ENCODE measurements at places on chromosomes 6 and 20.

DNA sequence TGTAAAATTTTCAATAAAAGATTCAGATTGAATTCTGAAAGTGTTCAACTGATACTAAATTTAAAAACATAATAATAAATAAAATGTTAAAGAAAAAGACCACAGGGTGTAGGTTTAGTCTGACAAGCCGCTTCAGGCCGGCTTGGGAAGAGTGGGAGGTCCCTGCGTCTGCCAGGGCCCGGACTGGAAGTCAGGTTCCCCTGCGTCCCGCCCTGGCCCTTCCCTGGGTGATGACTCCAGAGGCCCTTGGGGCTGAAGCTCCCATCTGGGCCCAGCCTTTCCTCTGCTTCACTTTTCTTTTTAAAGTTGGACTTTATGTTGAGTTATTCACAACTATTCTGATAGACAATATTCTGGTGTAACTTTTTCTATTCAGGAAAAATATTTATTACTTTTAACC lies 93.3 kb downstream of the SMOC2 start:
- no peak for DNase-seq

GRCh38 chr20:289693-290083 lies 862 bp downstream of the C20orf96 start:
- peak; percentile 52 for DNase-seq

- no peak for DNase-seq
Observed at GRCh38 chr20:44394452-44394701, 38.9 kb downstream of the HNF4A start.

GRCh38 chr6:80667006-80667405 lies 560.5 kb downstream of the BCKDHB start:
- no peak for DNase-seq

DNA sequence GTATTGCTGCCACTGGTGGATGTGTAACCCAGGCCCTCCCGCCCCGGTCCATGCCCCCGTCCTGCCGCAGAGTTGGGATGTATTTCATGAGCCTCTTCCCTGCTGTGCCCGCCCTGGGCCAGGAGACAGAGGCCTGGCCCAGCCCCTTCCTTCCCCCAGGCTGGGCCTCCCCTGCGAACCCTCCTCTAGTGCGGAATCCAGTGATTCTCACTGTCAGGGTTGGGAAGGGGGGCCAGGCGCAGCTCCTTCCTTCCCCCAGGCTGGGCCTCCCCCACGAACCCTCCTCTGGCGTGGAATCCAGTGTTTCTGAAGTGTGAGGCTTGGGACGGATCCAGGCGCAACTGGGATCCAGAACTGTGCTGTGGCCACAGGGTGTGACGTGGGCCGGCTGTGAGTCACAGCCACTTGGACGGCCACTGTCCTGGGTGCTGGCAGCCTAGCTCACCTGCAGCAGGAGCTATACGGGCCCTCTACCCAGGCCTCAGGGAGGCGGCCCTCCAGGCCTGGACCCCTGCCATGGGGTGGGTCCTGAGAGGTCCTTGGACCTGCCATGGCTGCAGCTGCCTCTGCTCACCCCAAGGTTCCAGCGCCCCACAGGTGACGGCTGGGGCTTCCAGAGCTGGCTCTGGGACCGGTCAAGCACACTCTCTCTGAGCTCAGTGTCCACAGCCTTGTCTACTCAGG lies 28.3 kb downstream of the COL20A1 start:
- DNase-seq: no peak

- no peak for DNase-seq
Observed at GRCh38 chr20:40726776-40727175, 37.7 kb upstream of the MAFB start.

- no peak for DNase-seq
Observed at GRCh38 chr6:127200114-127200513, 66.5 kb upstream of the RNF146 start.

DNA sequence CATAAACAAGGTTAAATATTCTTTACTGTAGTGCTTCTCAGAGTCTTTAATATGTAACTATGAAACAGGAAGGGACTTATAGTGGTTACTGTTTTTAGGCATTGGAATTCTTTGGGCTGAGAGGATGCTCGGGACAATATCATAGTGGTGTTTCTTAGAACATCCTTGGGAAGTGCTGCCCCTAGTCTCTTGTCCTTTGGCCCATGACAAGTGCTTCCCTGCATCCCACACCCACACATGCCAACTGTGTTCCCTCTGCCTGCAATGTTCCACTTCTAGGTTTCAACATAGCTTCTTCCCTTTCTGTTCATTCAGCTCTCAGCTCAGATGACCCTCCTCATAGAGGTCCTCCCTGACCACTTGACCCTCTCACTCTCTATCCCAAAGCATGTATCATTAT lies 37.6 kb downstream of the CFAP61 start:
- no peak for DNase-seq

GRCh38 chr6:160116411-160116810 lies 5.2 kb upstream of the SLC22A1 start:
- no peak for DNase-seq

- peak; percentile 50 for DNase-seq
Observed at GRCh38 chr20:38304845-38305447, 990 bp downstream of the BPI start.

DNA sequence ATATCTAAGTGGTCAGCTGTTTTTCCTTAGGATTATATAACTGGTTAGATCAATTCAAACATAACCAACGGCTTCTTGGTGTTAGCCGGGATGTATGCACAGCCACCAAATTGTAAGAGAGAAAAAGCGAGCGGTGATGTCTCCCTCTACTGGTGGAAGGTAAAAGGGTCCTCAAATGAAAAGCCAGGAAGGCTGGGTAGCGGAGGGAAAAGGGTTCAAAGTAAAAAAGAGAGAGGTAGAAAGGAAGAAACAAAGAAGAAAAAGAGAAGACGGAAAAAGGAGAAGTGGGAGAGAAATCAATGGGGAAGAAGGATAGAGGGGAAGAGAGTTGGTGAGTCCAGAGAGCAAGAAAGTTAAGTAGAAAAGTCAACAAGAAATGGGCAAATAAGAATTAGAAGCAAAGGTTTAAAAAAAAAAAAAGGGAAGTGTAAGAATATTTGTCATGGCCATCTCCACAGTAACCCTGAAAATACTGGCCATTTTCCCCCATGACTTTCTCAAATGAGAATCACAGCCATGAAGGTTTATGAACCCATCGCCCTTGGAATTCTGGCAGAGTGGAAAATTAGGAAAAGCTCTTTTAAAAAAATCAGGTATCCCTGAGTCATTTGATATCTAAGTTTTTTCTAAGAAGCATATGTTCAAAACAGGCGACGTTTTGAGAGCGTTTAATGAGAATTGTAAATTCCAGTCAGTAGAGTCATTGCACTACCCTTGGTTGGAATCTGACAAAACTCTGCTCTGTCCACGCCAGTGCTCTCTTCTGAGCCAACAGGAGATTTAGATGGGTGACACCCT lies 155.6 kb upstream of the SNX9 start:
- DNase-seq: peak; percentile 74

DNA sequence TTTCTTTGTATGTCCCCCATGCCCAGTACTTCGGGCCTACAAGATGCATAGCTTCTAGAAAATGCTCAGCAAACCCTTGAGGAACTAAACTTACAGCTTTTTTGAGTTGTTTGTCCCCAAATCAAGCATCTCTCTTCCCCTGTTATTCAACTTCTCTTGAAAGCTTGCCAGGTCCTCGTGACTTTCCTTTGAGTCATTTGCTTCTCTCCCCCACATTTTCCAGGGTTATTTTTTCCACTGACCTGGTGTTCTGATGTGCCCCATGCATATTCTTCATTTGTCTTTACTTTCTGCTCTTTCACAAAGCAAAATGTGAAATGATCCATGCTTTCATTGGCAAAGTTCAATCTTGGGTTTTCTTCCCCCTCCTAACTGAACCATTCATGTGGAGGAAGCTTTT lies 204.8 kb downstream of the TFAP2A start:
- no peak for DNase-seq

DNA sequence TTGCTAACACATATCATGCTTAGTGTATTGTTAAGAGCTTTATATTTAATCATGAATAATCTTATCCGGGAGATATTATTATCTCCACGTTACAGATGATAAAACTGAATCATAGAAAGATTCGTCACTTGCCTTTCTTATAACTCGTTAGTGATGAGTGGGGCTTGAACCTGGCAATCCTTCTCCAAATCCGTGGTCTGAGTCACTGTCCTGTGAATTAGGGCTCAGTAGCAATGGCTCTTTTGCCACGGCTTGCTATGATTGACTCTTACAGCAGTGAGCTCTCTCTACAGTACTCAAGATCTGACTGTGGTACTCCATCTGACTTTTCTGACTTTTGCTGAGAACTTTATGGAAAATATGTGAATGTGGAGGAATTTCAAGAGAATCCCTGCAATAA lies 246.9 kb downstream of the PACRG start:
- DNase-seq: no peak

- no peak for DNase-seq
Observed at GRCh38 chr20:2144850-2145249, 43.2 kb downstream of the STK35 start.

GRCh38 chr20:59515013-59515905 lies 89.1 kb upstream of the PHACTR3 start:
- DNase-seq: peak; percentile 11

GRCh38 chr6:140475086-140475485 lies 1100.6 kb upstream of the CITED2 start:
- DNase-seq: no peak

- no peak for DNase-seq
Observed at GRCh38 chr6:165906-166305, 126.4 kb upstream of the DUSP22 start.

DNA sequence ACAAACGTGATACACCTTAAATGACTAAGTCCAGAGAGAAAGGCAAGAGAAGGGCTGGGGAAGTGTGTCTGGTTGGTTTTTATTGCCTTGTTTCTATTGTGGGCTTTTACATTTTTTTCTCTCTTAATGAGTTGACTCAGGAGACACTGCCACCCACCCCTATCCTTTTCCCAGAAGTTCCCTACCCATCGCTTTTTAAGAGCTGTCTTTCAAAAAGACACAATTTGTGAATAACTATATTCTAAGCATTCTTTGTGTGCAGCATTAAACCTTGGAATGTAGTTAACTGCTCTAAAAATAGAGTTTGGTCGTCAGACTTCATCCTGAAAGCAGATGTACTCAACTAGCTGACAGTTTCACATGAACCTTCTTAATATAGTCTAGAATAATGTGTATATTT lies 174.9 kb downstream of the ISM1 start:
- no peak for DNase-seq

GRCh38 chr6:158269657-158270056 lies 42.6 kb upstream of the TULP4 start:
- DNase-seq: no peak

GRCh38 chr6:149314325-149314905 lies 3.1 kb upstream of the TAB2 start:
- no peak for DNase-seq

GRCh38 chr6:11129908-11130565 lies 18.5 kb upstream of the ERVFRD-1 start:
- no peak for DNase-seq

Data from hematopoietic multipotent progenitor cell treated with erythropoietin and hydrocortisone succinate and interleukin-3 and kit ligand, for 8 days (in vitro differentiated cells).